ENCODE measurements at places on chromosomes 6 and 20. TPM values are rescaled to one million over a fixed set of nuclear protein-coding genes. Genes with fewer than 3 reads are reported as not detected.

TMEM239 gene
- total RNA-seq = not detected

HSPA1A gene
- total RNA-seq = 60.4 TPM

MRPL14 gene
- total RNA-seq = 63.8 TPM

HLA-DQB2 gene
- not detected for total RNA-seq

ALDH5A1 gene
- 0.17 TPM for total RNA-seq

MROH8 gene
- total RNA-seq = 0.89 TPM

ACTL10 gene
- 2.0 TPM for total RNA-seq

C4A gene
- total RNA-seq = 2.7 TPM

DNAJC5 gene
- total RNA-seq = 23.8 TPM

HLA-A gene
- 133 TPM for total RNA-seq

STX11 gene
- total RNA-seq = 1.2 TPM

GSTA3 gene
- total RNA-seq = not detected

KCNK17 gene
- not detected for total RNA-seq

ZNF311 gene
- total RNA-seq = 0.74 TPM

ARHGAP40 gene
- total RNA-seq = not detected

HLA-DMB gene
- not detected for total RNA-seq

FAM209B gene
- not detected for total RNA-seq

TNFRSF6B gene
- total RNA-seq = 246 TPM

ZBP1 gene
- total RNA-seq = not detected

RAET1L gene
- not detected for total RNA-seq

UQCC2 gene
- total RNA-seq = 94.5 TPM

ANKRD66 gene
- not detected for total RNA-seq

COL21A1 gene
- 0.34 TPM for total RNA-seq

PCMT1 gene
- 136 TPM for total RNA-seq

HDGFL1 gene
- total RNA-seq = not detected

HCRTR2 gene
- total RNA-seq = not detected

VIP gene
- total RNA-seq = not detected

Measured in bronchus fibroblast of lung (primary cell).